Anterior cingulate cortex (tissue), 58 donors: ENCODE measurements at places on chromosomes 12 and 14.

DNA sequence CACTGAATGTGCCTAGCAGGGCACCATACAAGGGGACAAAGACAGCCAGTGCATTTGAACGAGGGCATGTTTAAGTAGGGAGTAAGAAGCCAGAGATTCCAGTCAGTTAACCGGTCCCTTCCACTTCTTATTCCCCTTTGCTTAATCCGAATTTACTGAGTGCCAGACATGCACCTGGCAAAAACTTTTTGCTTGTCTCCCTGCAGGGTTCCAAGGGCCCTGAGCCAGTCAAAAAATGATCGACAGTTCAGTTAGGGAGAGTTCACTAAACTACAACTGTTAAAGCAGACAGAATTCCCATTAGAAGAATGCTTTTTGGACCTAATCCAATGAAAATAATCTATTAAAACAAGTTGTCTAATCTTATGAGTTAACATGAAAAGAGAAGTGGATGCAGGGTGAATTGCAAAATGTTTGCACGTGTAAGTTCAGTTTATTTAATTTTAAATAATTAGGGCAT, 193.8 kb downstream of the TMTC2 start:
- DNase-seq, result no peak

DNA sequence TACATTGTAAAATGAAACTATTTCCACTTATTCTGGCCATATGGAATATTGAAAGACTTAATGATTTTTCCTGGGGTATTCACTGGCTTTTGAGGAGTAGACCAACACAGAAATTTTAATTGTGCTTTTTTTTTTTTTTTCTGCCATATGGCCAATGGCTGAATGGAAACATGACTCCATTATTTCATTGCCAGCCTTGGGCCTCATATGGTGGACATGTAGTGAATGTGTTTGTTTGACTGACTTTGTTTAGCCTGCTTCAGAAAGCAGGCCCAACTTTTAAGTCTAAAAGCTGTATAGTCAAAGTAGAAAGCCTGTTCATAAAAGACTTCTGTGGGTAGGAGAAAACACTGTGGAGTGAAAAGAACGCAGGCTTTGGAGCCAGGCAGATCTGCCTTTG, 2.4 kb downstream of the GNG2 start:
- no peak for DNase-seq

DNA sequence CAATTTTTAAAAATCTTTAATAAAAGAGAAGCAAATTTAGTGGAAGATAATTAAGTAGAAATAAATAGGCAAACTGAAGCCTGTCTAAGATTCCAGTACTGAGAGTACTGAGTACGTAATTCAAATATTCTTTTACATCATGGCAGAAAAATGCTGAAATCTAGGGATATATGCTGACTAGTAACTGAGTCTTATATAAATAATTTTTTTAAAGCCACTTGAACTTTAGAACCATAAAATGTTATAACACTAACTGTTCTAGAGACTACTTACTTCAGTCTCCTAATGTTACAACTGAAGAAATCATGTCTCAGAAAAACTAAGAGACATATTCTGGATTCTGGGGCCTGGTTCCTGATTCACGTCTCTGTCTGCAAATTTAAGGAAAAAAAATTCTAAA, 230.6 kb upstream of the PLEKHG7 start:
- no peak for DNase-seq

DNA sequence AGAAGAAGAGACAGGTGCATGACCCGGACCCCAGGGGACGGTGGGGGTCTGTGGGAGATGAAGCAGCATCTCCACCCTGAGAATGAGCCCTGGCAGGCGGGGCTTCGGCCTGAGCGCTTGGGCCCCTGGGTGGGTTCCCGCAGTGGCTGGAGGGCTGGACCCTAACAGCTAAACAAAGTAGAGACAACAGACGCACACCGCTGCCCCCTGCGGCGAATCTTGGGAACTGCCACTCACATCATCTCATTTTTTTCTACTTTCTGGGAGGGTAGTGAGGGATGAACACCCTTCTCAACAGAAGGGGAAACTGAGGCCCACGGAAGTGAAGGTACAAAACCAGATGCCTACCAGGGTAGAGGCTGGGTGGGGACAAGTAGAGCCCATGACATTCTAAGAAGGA, 104.7 kb downstream of the RFLNA start:
- no peak for DNase-seq

GRCh38 chr12:76275511-76276093, 72.6 kb downstream of the BBS10 start:
- DNase-seq, result no peak

- DNase-seq, result no peak
Observed at GRCh38 chr14:28936601-28937000, 170.0 kb downstream of the FOXG1 start.

GRCh38 chr14:63896278-63896720, 43.5 kb downstream of the SYNE2 start:
- no peak for DNase-seq
